ENCODE measurements at places on chromosomes 16 and 17. TPM values are rescaled to one million over a fixed set of nuclear protein-coding genes. Genes with fewer than 3 reads are reported as not detected.

- DNase-seq: no peak
These were observed 6.7 kb upstream of the BEAN1 start for GRCh38 chr16:66420396-66420795.

- peak; percentile 66 for DNase-seq
These were observed 919 bp downstream of the N4BP1 start for GRCh38 chr16:48608871-48609651.

GRCh38 chr16:55154956-55155355 lies 169.0 kb upstream of the IRX6 start:
- no peak for DNase-seq

- DNase-seq: no peak
These were observed 754.6 kb upstream of the EEF2KMT start for GRCh38 chr16:5852151-5852550.

DNA sequence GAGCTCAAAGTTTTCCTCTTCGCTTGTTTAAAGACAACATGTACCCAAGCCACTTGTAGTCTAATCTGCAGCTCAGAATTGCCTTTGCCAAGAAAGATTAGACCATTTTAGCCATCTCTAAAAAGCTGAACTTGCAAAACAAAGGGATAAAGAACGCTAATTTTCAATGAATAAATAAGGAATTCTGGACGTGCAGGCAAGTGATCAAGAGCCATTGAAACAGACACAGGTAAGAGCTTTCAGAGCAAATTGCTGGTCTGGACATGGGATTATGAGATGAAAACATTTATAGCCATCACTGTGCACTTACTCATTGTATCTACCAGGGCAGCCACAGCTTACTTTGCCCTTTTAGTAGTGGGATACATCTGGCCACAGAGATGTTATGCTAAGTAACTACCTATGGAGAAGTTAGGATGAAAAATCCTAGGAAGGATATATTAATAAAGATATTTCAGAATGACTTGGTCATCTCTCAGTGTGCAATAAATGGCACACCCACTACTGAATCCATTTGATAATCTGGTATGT lies 44.4 kb downstream of the RND2 start:
- DNase-seq: no peak

- peak; percentile 51 for DNase-seq
These were observed 735 bp downstream of the PSMD11 start for GRCh38 chr17:32445074-32445415.

GRCh38 chr16:4393240-4393600 lies 21.6 kb downstream of the VASN start:
- DNase-seq: no peak

DNA sequence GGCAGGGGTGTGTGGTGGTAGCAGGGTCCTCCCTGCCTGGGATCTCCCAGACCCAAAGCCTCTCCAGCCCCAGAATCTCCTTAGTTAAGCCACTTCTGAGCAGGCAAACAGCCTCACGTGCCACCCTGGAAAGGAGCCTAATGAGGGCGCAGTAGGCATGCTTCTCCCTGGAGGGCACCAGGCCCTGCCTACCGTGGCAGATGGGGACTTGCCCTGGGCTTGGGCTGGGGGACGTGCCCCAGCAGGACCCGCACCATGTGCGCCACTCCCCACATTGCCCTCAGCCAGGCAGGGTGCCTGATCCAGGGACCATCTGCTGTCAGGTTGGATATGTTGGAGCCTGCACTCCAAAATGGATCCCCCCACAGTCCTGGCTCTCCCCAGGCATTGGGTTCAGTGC lies 14.2 kb downstream of the FAM83G start:
- no peak for DNase-seq

- no peak for DNase-seq
These were observed 19.8 kb downstream of the NPTX1 start for GRCh38 chr17:80456465-80457235.

GRCh38 chr16:85243308-85243707 lies 131.0 kb upstream of the CIBAR2 start:
- no peak for DNase-seq

GRCh38 chr17:7357381-7357780 lies 2.4 kb downstream of the TMEM95 start:
- DNase-seq: no peak

- DNase-seq: peak; percentile 80
These were observed 8.6 kb upstream of the ABCC3 start for GRCh38 chr17:50626037-50626574.

DNA sequence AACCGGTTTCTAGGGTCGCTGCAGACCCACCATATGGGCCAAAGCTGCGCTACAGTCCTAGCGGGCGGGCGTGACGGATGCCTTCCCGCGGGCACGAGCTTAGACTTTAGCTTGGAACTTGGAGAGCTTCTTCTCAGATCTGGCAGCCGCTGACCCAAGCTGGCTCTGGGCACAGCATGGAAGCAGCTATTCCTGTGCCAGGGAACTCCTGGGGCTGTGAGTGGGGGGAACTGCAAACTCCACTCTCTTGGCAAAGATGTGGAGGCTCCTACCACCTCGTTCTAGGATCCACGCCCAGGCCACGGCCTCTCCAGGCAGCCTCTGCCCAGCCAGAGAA lies 8.8 kb downstream of the FAAP100 start:
- no peak for DNase-seq

GRCh38 chr17:3788200-3788599 lies 12.8 kb downstream of the ITGAE start:
- DNase-seq: no peak

GRCh38 chr17:4940555-4941318 lies 669 bp downstream of the RNF167 start:
- peak; percentile 44 for DNase-seq

DNA sequence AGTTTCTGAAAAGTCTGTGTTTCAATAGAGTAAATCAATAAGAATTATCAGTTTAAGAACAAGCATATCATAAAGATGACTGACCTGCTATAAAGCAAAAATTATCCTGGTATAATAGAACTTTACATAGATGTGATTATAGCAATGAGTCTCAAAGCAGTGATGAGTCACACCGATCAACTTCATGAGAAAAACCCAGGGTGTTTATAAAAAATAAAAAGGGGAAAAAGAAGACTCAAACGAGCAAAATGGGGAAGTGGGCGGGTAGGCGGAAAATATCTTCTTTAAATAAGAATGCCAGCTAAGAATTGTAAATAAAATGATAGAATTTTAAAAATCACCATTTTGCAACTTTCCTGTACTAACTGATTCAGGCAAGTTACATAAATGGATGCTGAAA lies 46.8 kb downstream of the BRIP1 start:
- DNase-seq: peak; percentile 41

- DNase-seq: peak; percentile 29
These were observed 4.8 kb downstream of the MAP2K3 start for GRCh38 chr17:21289175-21289901.

- no peak for DNase-seq
These were observed 3.2 kb downstream of the ARHGAP17 start for GRCh38 chr16:25011891-25012514.

DNA sequence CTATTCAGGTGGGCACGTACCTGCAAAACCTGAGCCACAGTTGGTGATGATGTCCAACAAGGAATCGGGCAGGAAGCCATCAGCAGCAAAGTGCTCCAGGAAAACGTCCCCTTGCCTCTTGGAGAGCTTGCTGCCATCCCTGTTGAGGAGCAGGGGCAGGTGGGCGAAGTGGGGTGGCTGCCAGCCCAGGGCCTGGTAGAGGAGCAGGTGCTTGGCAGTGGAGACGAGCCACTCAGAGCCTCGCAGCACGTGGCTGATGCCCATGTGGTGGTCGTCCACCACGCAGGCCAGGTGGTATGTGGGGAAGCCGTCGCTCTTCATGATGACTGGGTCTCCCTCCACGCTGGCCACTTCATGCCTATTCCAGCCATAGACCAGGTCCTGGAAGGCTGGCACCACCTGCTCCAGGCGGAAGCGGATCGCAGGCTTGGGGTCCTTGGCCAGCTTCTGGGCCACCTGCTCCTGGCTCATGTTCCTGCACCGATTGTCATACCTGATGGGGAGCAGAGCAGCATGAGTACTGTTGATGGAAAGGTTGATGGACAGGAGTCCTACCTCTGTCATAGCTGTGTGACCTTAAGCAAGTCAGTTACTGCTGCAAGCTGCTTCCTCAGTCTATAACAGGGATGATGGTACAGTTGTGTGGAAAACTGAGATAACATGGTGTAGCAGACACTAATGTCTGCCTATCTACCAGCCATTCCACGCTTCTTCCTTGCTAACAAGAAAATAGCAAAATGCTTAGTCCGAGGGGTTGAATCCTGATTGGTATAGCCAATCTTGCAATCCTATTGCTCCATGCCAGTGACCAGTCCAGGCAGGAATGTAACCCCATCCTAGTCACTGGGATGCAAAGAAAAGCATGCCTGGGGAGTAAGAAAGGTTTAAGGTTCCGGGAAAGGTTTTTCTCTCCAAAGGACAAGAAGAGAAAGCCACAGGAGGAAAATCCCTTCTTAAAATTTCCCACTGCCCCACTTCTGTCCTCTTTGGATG lies 22.0 kb downstream of the EARS2 start:
- DNase-seq: no peak

GRCh38 chr16:19517424-19518089 lies 4.3 kb downstream of the GDE1 start:
- DNase-seq: peak; percentile 19

GRCh38 chr17:41347869-41348760 lies 2.5 kb downstream of the KRT33A start:
- no peak for DNase-seq

DNA sequence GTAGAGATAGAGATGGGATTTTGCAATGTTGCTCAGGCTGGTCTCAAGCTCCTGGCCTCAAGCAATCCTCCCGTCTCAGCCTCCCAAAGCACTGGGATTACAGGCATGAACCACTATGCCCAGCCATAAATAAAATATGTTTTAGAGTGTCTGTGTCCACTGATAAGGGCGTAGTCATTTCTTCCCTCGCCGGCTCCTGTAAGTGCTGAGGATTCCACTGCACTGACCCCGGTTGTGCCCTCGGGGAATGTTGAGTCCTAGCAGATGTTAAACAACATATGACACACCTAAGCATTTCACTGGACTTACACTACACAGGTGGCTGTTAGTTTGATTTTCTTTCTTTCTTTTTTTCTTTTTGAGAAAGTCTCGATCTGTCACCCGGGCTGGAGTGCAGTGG lies 5.6 kb upstream of the SHMT1 start:
- no peak for DNase-seq

- DNase-seq: no peak
These were observed 5.0 kb downstream of the TPSAB1 start for GRCh38 chr16:1245452-1246020.

GRCh38 chr16:4787627-4788482 lies at the start of gene SEPTIN12:
SEPTIN12 (minus strand) TSS chr16:4788345; CDS start chr16:4787645, 700 bp downstream.
- DNase-seq: no peak

The CES5A gene
- not detected for total RNA-seq

The NPIPA3 gene
- total RNA-seq: 2.3 TPM

The PRSS8 gene
- total RNA-seq: not detected

The CMTM2 gene
- total RNA-seq: not detected

The NFATC2IP gene
- 47.4 TPM for total RNA-seq

The GPR179 gene
- total RNA-seq: not detected

The SEC14L5 gene
- not detected for total RNA-seq

The CMTM1 gene
- total RNA-seq: 1.1 TPM

The CEMP1 gene
- 1.8 TPM for total RNA-seq

The OTOA gene
- total RNA-seq: 0.19 TPM

The KRTAP3-2 gene
- not detected for total RNA-seq

Measured in CD4-positive, alpha-beta T cell (primary cell).